GM23248 (cell line): ENCODE measurements at places on chromosomes 7 and 10.

DNA sequence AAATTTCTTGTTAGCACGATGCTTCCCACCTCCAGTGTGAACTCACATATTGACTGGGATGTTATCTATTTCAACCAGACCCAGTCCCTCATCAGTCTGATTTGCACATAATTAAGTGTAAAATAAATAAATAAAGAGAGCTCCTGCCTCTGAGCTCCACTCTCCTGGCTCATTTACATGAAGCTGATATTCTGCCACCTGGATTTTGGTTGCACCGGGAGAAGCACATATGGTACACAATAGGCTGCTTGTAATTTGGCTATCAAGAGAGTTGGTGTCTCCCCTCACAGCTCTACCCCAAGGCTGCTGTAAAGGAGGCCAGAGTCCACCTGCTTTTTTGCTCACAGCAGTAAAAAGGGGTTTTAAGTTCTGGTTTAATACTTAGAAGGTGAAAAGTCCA is 610.5 kb downstream of the KCNMA1 start:
- DNase-seq = no peak

DNA sequence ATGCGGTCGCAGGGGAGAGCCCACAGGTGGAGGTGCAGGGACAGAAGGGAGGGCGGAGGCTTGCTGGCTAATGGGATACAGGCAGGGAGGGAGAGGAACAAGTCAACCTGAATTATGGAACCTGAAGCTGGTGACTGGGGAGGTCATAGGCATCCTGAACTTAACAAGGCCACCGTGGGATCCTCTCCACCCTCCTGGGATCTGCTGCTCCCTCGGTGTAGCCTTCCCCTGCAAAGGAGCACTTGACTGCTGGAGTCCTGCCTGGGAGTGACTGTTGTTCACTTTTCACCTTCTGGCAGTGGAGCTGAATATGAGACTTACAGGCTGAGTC is 223.1 kb downstream of the GFRA1 start:
- DNase-seq = peak; percentile 6

GRCh38 chr7:151075662-151075971 is 5.0 kb downstream of the FASTK start:
- no peak for DNase-seq

DNA sequence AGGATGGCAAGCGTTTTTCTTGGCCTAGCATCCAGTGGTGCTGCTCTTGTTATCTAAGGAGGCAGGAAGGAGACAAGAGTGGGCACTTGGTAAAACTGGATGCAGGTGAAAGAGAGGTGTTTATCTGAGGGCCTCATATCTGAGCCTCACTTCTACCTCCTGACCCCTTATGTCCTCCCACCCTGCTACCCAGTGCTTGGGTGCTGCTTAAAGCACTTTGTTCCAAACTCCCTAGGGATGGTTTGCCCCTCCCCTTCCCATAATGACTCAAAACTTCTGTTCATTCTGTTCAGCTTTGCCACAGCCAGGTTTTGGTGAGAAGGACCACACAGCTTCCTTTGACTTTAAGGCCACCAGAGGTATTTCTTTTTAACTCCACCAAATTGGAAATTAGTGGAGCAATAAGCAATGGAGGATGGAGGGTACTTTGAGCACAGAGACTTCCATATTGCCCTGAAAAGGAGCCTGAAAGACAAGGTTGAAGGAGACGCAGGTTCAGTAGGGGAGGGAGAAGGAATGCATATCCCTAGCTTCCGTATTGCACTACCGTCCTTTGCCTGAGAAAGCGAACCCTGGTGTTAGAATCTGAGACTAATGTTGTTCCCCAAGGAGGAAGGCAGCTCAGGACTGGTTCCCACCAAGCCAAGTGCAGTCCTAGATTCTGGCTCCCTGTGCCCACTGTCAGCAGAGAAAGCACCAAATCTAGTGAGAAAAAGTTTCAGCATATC is 30.1 kb downstream of the ENTPD1 start:
- DNase-seq = no peak

DNA sequence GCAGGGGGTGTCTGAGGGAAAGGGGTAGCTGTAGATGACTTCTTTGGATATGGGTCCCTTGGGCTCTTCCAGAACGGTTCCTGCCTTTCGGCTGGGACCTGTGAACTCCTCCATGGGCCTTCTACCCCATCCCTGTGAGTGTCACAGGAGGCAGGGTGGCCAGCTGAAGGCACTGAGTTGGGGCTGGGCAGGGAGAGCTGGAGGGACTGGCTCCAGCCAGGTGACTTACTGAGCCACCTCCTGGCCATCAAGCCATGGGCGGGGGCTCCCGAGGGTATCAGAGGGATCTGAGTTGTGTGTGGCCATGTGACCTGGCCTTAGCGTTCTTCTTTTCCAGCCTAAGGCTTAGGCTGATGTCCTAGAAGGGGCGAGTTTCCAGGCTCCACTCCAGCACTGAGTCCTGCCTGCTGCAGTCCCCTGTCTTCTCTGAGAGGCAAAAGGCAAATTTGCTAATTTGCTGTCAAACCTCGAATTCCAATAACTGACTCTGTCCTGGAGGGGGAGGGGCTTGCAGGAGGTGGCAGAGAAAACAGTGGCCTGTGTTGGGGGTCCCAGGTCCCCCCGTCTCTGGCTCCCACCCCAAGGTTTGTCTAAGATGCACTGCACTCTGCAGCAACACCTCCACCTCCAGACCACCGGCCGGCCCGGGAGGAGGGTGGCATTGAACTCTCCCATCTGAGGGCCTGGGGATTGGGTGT is 27.2 kb downstream of the ADCYAP1R1 start:
- no peak for DNase-seq

DNA sequence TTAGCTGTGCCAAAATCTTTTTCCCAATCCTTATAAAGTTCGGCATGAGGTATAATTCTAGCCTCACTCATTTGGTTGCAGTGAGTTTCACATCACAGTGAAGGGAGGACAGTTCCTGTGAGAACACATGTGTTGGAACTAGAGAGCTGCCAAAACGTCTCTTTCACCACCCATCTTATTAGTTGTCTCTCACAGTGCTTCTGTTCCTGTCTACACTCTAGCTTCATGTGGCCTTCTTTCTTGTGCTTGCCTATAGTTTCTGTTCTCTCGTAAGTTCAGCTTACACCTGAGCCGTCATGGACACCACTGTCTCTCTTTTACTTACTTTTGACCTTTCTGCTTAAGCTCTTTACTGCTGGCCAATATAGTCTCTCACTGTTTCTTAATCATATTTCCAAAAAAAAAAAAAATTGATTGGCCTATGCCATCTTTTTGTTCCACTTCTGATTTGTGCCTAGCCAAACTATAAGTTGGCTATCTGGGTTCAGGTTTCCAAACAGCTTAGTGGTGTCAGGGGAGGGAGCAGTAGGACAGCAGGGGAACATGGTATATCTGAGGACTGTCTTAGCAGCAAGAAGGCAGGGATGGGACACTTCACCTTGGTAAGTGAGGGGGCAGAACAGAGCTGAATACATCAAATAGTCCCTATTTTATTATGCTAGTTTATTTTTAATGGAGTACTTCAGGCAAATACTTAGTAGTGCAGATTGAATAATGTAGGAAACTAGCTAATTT is 38.0 kb downstream of the ZNRF2 start:
- peak; percentile 69 for DNase-seq

GRCh38 chr10:103896225-103896624 is 21.8 kb downstream of the STN1 start:
- DNase-seq = peak; percentile 65

DNA sequence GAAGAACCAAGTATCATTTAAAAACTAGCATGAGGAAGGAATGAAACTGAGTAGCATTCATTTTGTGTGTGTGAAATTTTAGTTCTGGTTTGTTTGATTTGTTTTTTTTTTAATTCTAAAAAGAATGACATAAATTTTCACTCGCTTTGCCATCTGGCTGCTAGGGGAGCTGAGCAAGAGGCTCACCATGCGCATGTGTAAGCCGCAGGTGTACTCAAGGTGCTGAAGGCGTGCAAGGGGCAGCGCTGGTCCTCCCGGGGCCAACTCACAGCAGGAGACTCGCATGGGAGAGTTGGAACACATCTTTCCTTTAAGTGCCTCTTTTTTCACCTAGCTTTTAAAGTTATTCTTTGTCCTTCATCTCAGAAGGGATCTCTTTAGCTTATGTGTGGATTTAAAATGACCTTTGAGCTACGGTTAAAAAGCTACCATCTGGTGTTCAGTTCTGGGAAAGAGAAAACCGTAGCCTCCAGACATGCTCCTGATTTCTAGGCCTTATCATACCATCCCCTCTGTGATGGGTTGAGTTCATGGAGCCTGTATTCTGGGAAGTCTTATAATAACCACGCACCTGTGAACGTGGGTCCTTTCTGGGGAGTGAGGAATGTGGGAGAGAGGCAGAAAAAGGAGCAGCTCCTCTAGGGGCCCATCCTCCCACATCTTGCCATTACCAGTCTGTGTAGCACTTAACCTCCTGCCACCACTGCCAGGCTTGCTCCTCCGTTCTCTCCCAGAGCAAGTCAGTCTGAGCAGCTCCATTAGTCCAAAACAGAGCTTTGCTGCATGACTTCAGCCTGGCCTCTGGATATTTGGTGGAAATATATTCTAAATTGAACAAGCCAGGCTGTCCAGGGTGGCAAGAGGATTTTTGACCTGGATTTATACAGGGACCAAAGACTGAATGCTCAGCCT is 61.9 kb downstream of the KLHDC10 start:
- no peak for DNase-seq

GRCh38 chr7:24434972-24435371 is 138.3 kb upstream of the PALS2 start:
- DNase-seq = no peak

- peak; percentile 57 for DNase-seq
Measured at GRCh38 chr7:65216469-65216868, 157.2 kb upstream of the ZNF92 start.

DNA sequence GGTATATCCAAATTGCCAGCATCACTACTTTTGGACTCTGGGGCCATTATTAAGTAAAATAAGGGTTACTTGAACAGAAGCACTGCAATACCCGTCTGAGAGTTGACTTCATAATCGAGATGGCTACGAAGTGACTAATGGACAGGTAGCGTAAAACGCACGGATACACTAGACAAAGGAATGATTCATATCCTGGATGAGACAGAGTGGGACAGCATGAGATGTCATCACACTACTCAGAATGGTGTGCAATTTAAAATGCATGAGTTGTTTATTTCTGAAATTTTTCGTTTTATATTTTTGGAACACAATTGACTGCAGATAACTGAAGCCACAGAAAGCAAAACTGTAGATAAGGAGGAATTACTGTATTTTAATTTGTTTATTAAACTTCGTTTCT is 421.5 kb upstream of the LRGUK start:
- peak; percentile 84 for DNase-seq

DNA sequence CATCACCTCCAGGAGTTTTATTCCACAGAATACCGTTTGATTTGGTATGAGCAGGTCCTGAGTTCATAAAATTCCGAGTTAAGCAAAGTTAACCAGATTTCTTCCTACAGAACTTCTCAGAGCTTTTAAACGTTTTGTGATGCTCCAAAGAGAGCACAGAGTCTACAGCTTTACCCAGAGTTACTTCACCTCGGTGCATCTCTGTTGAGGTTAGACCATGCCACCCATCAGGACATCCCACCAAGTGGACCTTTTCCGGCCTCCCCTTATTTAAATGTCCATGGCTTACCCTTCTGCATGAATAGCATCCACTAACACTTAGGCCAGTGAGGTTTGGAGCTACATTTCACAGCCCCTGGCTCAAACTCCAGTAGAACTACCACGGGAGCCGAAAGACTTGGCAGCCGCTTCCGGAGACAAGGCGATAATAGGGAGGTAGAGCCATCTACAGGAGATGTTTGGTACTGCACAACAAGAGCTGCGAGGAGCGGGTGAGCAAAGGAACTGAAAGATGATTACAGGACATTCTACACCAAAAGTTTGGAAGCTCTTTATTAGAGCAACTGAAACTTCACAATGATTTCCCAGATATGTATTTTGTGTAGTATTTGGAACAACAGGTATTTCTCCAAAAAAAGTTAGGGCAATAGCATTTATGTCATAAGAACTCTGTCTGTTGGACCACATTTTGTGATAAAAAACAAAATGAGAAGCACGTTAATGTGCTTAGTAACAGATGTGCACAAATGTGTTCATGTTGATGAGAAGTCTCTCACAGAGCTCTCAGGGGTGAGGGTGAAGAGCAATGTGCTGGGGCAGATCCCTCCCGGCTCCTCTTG is 174.7 kb downstream of the HERPUD2 start:
- DNase-seq = peak; percentile 73

- peak; percentile 8 for DNase-seq
Measured at GRCh38 chr7:90857603-90858002, 261.5 kb downstream of the CDK14 start.

- no peak for DNase-seq
Measured at GRCh38 chr7:83149466-83149865, 13.2 kb downstream of the PCLO start.

DNA sequence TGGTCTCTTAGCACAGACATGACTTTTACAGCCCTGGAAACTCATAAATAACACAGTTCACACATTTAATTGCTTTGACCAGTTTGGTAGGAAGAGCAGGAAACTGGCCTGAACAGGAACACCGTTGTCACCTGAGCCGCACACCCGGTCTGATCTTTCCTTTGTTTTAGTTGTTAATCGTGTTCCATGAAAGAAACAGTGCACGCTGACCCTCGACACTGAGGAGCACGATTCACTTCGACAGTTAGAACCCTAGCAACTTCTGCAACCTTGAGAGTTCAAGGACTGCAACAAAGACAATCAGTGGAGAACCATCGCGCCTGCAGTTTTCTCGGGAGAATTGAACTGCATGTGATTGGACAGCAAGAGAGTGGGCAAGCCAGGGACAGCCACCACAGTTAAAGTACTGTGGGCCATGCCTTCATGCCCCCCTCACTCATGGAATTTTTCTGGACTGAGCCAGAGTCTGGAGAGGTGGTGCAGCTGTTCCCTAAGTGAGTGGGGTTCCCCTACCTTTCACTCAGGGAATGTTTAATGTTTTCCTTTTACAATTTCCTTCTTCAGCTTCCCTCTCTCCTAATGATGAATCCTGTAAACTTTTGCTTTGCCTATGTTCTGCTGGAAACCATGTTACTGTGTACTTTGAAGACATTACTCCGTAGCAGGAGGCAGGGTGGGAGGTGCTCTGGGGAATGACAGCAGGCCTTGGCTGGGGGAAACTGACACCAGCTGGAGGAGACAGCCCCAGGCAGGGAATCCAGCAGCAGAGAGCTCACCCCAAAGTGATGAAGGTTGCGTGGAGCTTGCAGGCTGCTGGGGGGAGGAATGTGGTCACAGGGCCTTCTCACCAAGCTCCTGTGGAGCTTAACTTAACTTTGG is 198.7 kb downstream of the ZNF438 start:
- no peak for DNase-seq

GRCh38 chr10:33147013-33147310 is 187.5 kb downstream of the NRP1 start:
- DNase-seq = no peak

DNA sequence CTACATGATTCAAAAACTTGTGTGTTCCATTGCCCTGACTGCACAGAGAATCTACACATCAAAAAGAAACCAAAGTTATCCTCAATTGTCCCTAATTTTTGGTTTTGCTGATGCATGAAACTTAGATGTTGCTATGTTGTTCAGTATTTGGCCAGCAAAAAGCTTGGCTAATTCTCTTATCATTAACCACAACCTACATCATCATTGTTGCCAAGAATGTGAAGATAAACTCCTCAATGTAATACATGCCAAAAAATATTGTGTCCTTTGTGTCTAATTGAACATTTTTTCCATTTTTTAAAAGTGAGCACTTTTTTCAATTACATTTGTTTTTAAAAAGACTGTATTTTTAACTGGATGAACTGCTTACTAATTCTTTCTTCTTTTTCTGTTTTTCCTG is 268.0 kb upstream of the SEMA3D start:
- no peak for DNase-seq
